ENCODE measurements at places on chromosomes 1 and 21.

GRCh38 chr1:23215751-23216449, 1.4 kb downstream of the HTR1D start:
- DNase-seq = no peak

- DNase-seq = no peak
Measured at GRCh38 chr1:219121679-219122078, 52.0 kb upstream of the LYPLAL1 start.

DNA sequence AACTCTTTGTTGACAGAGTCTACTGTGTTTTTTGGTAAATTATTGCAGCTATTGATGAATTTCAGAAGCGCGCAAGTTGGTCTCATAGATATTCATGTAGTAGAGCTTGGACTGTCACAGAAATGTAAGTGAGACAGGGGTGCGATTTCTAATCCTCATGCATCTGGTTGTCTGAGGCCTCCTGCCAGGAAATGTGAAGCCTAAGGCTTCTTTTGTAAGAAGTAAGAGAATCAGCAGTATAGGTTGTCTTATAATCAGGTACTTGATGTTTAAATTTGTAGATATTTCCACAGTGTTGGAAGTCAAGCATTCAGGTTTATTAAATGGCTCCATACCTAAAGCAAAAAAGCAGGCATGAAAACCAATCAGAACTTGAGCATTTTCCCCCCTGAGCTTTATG, 332.9 kb upstream of the FMN2 start:
- no peak for DNase-seq

- peak; percentile 22 for DNase-seq
Measured at GRCh38 chr1:26541816-26542711, 12.5 kb downstream of the RPS6KA1 start.

- peak; percentile 24 for DNase-seq
Measured at GRCh38 chr1:84344286-84344685, 42.8 kb downstream of the SAMD13 start.

- no peak for DNase-seq
Measured at GRCh38 chr1:201061049-201061448, 37.5 kb upstream of the KIF21B start.

Measured in M059J (cell line).